ENCODE measurements at places on chromosomes 11 and 22. TPM values are rescaled to one million over a fixed set of nuclear protein-coding genes. Genes with fewer than 3 reads are reported as not detected.

INS gene
- not detected for total RNA-seq

HSPB2 gene
- total RNA-seq, result not detected

CARD18 gene
- total RNA-seq, result not detected

POU2AF2 gene
- not detected for total RNA-seq

AMOTL1 gene
- 0.25 TPM for total RNA-seq

CDC42BPG gene
- total RNA-seq, result 0.76 TPM

APOL6 gene
- total RNA-seq, result 23.5 TPM

SCGB1D4 gene
- total RNA-seq, result not detected

APOL5 gene
- not detected for total RNA-seq

MFNG gene
- 169 TPM for total RNA-seq

GRCh38 chr11:70710601-70711000 lies 312.3 kb downstream of the CTTN start:
- no peak for DNase-seq

GRCh38 chr22:37378642-37379058 lies 48.6 kb downstream of the ELFN2 start:
- no peak for DNase-seq

DNA sequence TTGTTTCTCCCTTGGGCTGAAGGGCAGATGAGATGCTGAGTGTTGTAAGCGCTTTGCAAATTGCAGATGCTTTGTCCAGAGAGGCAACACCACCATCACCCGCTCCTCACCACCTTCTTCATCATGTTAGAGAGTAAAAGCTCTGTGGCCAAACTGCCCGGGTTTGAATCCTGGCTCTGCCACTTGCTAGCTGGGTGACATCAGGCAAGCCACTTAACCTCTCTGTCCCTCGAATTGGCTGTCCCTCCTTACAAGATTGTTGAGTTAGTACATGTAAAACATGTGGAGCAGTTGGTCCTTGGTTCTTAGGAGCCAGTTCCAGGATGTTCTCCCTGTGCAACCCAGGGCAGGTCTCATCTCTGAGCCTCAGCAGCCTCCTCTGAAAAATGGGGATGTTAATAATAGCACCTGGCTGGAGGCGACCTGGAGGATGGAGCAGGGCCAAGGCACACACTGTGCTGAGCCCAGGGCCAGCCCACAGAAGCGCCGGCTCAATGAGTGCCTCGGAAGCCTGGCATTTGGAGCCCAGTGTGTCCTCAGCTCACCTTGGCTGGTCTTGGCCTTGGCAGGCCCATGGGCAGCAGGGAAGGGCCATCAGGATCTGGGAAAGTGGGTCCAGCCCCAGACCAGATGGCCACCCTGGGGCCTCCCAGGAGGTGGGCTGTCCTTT lies 10.5 kb downstream of the C11orf86 start:
- no peak for DNase-seq

DNA sequence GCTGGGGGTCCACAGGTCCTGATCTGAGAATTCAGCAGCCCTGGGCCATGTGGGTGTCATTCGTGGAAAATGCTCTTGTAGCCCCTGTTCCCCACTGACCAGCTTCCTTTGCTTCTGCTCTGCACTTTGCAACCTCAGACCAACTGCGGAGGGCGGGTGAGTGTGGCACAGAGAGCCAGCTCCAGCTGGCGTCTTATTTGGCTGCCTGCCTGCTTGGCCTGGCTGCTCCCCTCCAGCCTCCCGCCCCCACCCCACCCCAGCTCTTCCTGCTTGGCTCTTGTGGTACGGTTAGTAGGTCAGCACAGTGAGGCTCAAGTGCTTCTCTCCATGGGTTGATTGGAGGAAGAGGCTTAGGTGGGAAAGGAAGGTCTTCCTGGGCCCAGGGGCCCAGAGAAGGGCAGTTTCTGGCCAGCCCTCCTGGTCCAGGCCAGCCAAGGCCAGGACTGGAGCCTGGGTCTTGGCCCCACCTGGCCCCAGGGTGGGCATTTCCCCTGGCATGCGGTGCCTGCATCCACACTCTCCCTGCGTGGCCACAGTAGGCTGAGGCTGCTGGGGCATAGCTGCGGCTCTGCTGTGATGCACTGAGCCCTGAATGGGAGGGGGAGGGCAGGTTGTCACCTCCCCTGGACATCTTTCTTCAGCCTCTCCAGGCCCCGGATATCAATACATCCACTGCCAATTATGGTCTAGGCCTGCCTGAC lies 26.5 kb downstream of the MYO7A start:
- DNase-seq, result no peak

DNA sequence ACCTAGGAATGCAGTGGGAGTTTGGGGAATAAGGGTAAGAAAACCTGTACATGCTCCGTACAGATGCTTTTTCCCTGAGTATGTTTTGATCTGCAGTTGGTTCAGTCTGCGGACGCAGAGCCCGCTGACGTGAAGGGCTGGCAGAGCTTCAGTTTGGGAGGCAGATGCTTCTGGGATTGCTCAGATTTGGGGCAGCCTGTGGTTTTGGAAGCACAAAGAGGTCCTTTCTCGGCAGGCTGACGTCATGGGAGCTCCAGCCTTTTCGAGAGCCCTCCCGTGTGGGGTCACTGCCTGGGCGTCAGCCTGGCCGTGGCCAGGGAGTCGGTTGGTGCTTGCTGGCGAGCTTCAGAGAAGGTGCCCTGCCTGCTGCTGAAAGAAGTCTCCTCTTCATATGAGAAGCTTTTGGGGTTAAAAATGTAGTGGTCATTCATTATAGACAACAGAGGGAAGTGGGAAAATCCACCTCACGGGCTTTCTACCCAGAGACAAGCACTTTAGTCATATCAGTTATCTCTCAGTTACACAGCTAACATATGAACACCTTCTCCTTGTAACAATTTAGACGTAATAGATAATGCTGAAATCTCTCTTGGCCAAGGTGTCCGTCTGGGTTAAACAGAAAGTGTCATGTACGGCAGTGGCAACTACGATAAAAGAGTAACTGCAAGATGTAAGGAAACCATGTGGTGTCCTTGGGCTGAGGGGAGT lies 26.8 kb downstream of the TPCN2 start:
- DNase-seq, result no peak

DNA sequence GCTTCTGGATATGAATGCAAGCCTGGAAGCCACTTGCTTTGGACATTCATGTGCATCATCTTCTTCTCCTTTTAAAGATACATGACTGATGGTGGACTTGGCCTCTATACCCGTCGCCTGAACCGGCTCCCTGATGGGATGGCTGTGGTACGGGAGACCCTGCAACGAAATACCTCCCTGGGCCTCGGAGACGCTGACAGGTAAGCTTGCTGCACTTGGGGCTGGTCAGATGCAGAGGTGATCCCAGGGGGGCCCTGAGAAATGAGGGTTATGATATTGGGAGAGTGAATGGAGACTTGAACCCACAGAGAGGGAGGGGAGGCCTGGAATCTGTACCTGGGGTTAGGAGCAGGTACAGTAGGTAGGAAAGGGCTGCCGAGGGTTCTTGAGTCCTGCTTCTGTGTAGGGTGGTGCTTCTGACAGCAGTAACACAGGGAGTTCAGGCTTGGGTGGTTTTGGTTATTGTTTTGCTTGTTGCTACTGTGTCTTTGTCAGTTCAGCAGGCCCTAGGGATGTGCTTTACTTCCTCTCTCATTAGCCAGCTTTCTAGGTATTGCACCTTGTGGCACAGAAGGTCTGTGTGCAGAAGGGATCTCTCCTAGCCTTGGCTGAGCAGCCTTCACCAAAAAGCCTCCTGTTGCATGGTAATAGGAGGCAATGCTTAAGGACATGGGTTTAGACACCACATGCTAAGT lies 176.1 kb downstream of the DBX1 start:
- no peak for DNase-seq

- DNase-seq, result no peak
These were observed 18.1 kb upstream of the PICK1 start for GRCh38 chr22:38038890-38039812.

GRCh38 chr22:39136317-39136716 lies 16.2 kb downstream of the CBX7 start:
- DNase-seq, result no peak

- DNase-seq, result no peak
These were observed 22.2 kb downstream of the RASSF10 start for GRCh38 chr11:13031349-13031748.

DNA sequence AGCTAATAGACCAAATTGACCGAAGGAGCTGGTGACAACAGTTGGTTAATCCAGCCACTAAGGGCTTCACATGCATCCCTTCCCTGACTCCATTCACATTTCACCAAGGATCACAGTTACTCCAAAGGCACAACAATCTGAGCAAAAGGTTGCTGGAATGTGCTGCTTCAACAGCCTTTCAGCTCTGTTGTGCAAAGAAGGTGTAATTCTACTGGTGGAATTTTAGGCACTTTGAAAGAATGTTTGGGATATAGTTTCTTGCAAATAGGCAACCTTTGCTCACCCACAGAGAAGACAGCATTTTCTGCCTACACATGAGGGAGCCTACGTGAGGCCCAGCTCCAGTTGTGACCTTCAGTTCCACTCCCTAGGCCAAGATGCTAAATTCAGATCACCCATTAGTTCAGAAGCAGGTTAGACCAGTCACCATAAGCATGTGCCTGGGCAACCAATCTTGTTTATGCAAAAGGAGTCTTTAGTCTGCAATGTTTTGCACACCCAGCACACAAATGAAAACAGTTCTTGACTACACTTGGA lies 21.6 kb upstream of the FCHSD2 start:
- peak; percentile 3 for DNase-seq

GRCh38 chr22:29266564-29267461 lies 968 bp downstream of the RHBDD3 start:
- DNase-seq, result no peak

- peak; percentile 50 for DNase-seq
These were observed 28.8 kb downstream of the TBC1D22A start for GRCh38 chr22:46791201-46791731.

DNA sequence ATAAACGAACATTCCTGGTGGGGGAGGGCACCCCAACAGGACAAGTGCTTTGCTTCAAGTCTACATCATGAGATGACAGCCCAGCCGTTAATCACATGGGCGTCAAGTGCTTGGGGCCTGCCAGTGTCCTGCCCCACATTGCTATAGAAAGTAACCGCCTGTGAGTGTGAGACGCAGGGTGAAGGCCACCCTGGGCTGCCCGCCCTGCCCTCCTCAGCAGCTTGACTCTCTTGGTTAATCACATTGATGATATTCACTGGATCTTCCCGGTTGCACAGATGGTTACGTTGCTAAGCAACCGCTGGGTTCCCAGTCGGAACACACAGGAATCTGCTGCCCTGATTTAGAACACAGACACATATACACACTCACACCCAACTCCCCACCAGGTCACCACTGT lies 79.3 kb downstream of the CTTN start:
- DNase-seq, result no peak

DNA sequence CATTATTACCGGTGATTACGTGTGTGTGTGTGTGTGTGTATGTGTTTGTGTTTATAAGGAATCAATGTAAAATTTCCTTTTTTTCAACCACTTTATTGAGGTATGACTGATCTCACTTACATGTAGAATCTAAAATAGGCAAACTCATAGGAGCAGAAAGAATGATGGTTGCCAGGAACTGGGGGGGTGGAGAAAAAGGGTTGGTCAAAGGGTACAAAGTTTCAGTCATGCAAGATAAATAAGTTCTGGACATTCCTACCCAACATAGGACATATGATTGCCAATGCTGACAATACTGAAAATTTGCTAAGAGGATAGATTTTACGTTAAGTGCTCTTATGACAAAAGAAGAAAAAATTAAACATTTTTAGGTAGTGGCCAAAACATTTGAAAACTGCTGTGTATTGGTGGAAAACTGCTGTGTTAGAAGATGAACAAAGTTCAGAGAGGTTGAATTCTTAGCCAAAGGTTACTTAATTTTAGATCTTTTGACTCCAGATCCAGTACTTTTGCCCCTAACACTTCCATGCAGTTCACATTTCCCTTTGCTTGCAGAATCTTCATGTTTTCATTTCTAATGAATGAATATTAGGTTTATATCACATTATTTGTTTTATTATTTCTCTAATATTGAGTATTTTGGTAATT lies 49.5 kb downstream of the NNMT start:
- DNase-seq, result no peak

- DNase-seq, result no peak
These were observed 165.0 kb downstream of the BRD1 start for GRCh38 chr22:49662681-49663080.

DNA sequence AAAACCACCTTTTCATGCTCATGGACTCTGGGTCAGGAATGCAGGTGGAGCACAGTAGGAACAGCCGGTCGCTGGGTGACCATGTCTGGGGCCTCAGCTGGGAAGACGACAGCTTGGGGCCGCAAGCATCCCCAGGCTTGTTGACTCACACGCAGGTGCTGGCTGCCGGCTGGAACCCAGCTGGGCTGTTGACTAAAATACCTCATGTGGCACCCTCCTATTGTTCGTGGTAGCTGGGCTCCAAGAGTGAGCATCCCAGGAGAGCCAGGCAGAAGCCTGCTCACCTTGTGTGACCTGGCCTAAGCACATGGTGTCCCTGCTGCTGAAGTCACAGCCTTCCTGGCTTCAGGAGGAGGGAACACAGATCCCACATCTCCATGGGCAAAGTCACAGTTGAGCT lies 9.4 kb downstream of the DPP3 start:
- DNase-seq, result no peak

- no peak for DNase-seq
These were observed 18.8 kb downstream of the MICAL2 start for GRCh38 chr11:12129227-12129626.

- DNase-seq, result no peak
These were observed 578.0 kb downstream of the INSC start for GRCh38 chr11:15692739-15693138.

GRCh38 chr11:1853376-1854131 lies 670 bp downstream of the LSP1 start:
- DNase-seq, result no peak

- DNase-seq, result no peak
These were observed 55.7 kb downstream of the RAB38 start for GRCh38 chr11:88119561-88119960.

DNA sequence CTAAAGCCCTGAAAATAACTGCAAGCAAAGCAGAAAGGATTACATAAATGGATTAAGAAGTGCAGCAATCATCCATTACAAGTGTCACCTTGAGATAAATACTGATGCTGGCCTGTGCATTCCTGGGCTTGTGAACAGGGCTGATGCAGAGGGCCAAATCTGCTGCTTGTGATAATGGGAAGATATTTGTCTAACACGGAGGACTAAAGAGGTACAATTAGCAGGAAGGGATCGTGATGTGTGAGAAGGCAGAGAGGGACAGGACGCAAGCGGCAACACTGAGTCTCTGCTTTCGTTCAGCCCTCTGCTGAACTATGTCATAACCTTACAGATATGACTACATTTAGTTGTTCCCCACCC lies 107.7 kb upstream of the DDI1 start:
- DNase-seq, result no peak

DNA sequence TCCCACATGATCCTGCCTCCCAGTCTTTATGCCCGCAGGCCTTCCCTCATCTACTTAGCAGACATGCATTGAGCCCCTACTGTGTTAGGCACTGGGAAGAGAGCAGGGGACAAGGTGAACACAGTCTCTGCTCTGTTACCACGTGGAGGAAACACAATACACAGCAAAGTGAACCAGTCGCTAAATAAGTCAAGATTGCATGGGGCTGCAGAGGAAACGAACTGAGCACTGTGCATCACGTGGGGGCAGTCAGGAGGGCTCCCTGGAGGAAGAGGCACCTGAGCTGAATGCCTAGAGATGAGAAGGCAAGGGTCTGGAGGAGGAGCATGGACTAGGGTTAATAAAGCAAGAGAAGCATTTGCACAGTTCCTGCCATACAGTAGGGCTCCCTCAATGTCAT lies 102.7 kb downstream of the MN1 start:
- no peak for DNase-seq

- DNase-seq, result no peak
These were observed 7.5 kb upstream of the LIN7C start for GRCh38 chr11:27514076-27514475.

- no peak for DNase-seq
These were observed 1.7 kb upstream of the RCOR2 start for GRCh38 chr11:63918507-63919191.

Measured in activated naive CD4-positive, alpha-beta T cell treated with anti-CD3 and anti-CD28 coated beads, Interleukin-2, amount 50 U/mL, for 72 hours (primary cell).